ENCODE measurements at places on chromosomes 16 and 17. TPM values are rescaled to one million over a fixed set of nuclear protein-coding genes. Genes with fewer than 3 reads are reported as not detected.

The STH gene
- 1.3 TPM for total RNA-seq

The KCNJ12 gene
- 2.8 TPM for total RNA-seq

The CAPNS2 gene
- total RNA-seq, result 0.74 TPM

The CTRB2 gene
- 1.1 TPM for total RNA-seq

DNA sequence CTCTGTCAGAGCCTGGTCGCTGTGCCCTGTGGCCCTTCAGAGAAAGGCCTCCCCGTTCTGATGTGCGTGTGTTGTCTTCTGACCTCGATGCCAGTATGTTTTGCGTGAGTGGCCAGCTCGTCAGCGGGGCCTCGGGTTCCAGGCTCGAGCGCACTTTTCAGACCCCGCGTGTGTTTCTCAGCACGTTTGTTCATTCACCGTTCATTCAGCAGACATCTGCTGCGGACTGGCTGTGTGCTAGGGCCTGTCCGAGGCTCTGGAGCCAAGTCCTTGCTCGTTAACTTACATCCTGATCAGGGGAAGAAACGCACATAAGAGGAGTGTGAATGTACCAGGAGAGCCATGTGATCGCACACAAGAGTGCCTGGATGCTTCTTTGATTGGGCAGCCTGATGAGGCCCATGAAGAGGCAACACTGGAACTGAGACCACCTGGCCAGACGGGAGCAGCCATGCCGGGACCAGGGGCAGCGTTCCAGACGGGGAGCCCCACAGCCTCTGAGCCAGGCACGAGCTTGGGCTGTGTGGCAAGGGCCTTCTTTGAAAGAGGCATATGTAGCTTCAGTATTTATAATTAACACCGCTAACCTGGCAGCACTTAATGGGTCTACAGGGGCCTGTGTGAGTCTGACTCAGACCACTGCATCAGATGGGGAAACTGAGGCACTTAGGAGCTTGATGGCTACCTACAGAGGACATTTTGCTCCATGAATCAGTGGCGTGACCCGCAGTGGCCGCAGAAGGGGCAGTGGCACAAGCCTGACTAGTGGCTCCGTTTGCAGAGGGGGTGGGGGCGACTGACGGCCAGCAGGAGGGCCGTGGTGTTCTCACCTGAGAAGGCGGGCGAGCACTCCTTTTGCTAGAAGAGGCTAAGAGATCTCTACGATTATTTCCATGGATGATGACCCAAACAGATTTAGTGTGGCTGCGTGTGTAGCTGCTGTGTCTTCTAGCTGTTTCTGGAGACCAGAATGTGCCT lies 187.9 kb upstream of the CHMP6 start:
- no peak for DNase-seq

DNA sequence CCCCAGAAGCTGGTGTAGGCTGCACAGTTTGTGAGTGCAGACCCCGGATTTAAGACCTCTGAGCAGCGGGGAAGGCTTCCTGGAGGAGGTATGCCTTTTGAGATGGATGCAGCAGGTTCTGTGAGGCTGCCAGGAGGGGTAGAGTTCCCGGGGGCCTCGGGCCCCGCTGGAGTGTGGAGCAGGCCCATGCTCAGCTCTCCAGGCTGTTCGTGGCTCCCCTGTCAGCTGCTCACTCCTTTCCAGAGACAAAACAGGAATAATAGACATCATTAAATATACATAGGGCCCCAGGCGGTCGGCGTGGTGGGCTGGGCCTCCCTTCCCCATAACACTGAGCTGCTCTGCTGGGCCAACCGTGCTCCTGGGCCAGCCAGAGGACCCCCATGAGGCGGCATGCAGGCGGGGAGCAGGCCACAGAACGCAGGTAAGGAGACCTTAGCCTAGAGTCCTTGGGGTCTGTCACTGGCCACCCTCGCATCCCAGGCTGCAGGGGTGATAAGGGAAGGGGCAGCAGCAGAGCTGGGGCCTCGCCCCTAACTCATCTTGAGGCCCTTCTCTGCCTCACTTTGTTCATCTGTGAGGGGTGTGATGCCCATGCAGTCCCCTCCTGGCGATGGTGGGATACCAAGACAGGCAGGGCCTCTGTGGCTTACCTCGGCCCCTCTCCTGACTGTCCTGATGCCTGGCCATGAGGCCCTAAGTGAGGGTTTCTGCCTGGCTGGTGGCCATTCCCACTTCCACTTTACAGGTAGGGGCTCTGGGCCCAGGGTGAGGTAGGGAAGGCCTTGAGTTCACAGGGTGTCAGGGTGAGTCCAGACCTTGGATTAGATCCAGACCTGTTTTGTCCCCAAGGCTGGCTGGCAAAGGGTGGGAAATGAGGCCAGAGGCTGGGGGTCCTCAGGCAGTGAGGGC lies at the start of gene MYO15A:
Gene MYO15A (plus strand): TSS at position 356 of the 912 bp plus-strand sequence. CDS start 10,045 bp downstream, outside the sequence.
- no peak for DNase-seq

DNA sequence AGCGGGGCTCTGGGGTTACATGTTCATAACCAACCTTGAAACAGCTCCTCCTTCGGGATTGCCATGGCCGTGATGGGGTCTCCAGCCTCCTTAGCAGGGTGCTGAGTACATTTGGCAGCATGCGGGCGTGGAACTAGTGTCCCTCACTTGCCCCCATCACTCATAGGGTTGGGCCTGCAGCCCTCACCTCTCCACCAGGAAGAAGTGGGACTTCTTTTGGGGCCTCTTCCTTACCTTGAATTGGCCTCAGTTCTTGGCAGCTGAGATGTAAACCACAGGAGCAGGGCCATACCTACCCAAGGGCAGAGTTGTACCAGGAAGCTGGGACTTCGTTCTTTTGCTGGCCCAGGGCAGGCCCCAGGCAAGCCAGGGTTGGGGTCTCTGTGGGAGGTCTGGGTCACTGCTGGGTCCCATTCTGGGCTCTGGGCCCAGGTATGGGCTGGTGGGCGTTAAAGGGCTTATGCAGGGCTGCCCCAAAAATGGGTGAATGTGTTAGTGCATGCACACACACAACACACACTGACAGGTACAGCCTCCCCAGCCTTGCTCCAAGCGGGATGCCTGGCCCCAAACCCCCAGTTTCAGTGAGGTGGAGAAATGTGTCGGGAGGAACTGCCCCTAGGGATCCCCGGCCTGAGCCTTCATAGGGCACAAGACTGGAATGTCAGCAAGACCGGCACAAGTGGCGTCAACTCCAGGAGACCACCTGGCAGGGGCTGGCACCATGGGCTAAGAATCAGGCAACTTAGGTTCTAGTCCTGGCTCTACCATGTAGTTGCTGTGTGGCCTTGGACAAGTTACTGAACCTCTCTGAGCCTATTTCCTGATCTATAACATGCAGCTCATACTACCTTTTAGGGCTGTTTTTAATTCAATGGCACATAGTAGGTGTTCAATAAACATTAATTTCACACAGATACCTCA lies 3.9 kb upstream of the KRT15 start:
- DNase-seq, result no peak

DNA sequence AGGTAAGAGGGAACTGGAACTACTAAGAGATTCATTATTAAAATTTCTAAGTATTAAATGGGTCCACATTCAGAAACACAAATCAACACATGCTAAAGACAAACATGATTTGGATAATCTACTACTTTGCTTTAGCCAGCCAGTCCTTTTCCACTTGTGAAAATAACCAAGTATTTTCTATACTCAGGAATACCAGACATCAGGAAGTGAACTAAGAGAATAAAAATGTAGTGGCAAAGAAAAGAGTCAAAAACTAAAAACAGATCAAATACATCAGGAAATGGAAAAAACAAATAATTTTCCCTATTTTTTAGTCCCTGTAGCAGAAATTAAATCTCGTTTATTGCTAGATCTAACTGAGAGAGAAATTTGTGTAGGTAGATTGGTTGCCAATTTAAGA lies 78.0 kb downstream of the MYO1D start:
- no peak for DNase-seq

- DNase-seq, result no peak
Measured at GRCh38 chr16:80733407-80733806, 71.0 kb downstream of the CDYL2 start.

DNA sequence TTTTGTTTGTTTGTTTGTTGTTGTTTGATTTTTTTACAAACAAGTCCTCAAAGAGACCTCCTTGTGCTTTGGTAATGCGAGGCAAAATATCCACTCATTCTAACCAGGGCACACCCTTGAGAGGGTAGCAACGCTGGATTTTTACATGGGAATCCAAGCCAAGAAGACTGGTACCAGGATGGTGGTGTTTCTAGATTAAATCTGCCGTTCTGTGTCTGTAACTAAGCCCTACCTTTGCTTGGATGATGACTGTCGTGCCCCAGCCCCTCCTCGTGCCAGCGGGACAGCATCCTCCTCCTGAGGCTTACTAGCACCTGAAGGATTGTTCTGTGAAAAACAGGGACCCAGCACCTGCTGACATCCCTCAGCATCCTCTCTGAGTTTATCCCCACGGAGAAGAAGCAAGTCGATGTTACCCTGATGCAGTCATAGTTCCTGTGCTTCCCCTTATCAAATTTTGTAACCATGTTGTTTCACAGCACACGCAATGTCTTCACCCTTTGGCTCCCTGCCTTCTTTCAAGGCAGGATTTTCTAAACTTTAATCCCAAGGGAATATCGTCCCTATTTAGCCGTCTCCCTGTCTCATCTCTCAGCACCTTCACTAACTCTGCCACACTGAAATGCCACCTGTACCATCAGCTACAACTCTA lies 5.1 kb upstream of the HSBP1 start:
- no peak for DNase-seq

DNA sequence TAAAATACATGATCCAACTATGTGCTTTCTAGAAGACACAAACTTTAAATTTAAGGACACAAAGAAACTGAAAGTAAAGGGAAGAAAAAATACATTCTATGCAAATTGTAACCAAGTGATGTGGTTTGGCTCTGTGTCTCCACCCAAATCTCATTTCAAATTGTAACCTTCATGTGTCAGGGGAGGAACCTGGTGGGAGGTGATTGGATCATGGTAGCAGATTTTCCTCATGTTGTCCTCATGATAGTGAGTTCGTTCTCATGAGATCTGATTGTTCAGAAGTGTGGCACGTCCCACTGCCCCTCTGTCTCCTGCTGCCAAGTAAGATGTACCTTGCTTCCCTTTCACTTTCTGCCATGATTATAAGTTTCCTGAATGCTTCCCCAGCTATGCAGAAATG lies 15.0 kb downstream of the OR1A1 start:
- no peak for DNase-seq

Data from testis (tissue), 5 donors.